CD4-positive, alpha-beta T cell treated with Interleukin-1 beta for 1 hour (primary cell): ENCODE measurements at places on chromosomes 2 and 18.

GRCh38 chr2:111029181-111029927 lies 91.4 kb upstream of the BCL2L11 start:
- DNase-seq = no peak

GRCh38 chr2:56372071-56372656 lies 188.4 kb downstream of the CCDC85A start:
- no peak for DNase-seq

GRCh38 chr2:8413589-8414135 lies 268.2 kb upstream of the ID2 start:
- DNase-seq = no peak

DNA sequence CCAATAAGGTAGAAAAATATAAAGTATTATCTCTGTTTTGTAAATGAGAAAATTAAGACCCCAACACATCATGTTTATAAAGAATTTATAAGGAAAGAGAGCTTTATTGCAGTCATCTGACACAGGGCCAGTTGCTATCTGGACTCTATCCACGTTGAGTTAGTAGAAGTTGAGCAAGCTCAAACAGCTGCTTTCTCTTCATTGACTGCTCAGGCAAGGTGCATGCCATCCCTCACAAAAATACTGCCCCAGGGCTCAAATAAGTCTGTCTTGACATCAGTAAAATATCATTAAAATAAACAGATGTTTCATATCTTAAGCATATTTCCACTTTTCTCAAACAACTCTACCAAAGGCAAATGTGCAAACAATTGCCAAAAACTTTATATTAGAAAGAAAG lies 14.8 kb downstream of the COL5A2 start:
- DNase-seq = no peak

GRCh38 chr2:188422726-188423125 lies 131.1 kb downstream of the GULP1 start:
- DNase-seq = no peak

- DNase-seq = no peak
Observed at GRCh38 chr18:48605408-48605845, 66.6 kb downstream of the CTIF start.

DNA sequence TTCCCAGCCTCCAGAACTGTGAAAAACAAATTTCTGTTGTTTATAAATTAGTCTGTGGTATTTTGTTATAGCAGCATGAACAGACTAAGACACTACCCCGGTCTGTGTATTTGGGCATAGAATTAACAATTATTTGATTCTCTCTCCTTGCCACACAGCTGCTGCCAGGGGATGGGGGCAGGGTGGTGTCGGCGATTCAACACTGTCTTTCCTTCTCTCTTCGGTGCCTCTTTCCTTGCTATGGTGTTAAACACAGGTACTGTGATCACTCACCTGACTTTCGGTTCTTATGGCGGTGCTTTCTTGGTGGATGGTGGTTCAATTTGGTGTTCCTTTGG lies 50.8 kb upstream of the CTAGE1 start:
- DNase-seq = no peak

DNA sequence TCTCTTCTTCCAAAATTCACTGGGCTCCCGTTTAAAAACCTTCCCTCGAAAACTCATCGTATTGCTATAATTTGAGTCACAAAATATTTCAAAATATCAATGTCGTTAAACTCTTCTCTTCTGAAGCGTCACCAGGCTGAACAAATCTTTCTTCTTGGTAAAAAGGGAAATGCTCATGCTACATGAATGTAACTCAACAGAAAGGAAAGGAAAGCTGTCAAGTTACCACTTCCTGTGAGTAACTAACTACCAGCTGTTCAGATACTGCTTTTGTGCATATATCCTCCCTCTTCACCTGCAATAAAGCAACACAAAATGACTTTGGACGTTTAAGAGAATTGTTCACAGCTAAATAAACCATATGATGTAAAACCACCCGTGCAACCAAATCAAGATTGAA lies 95.4 kb downstream of the DOCK10 start:
- peak; percentile 66 for DNase-seq

DNA sequence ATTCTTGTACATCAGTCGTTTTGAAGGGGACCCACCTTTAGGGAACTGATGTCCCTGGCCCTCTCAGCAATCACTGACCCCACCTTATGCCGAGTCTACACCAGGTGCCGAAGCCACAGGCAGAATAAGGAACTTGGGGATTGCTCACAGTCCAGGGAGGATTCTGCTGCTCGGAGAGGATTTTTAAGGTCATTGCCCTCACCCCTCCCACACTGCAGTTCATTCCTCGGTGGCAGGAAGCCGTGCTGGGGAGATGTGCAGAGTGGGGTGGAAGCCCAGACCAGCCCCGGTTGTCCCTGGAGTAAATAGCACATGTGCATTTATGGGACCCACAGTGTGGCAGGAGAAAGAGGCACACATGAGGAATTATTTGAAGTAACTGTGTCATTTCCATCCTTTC lies 50.4 kb downstream of the PLB1 start:
- no peak for DNase-seq

DNA sequence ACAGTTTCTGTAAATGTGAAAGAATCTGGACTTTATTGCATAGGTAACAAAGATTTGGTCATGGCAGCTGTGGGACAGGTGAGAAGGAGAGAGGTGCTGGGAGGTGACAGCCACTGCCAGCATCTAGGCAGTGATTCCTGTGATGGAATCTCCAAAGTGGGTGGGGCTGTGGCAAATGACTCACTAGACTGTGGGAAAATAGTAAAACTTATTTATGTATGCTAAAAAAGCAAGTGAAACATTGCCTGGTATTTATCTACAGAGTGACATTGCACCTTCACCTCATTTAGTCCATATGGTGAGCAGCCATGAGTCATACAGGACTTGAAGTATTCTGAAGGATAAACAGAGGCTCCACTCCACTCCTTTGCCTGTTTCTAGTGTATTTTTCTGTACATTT lies 145.3 kb upstream of the MEX3C start:
- DNase-seq = no peak

DNA sequence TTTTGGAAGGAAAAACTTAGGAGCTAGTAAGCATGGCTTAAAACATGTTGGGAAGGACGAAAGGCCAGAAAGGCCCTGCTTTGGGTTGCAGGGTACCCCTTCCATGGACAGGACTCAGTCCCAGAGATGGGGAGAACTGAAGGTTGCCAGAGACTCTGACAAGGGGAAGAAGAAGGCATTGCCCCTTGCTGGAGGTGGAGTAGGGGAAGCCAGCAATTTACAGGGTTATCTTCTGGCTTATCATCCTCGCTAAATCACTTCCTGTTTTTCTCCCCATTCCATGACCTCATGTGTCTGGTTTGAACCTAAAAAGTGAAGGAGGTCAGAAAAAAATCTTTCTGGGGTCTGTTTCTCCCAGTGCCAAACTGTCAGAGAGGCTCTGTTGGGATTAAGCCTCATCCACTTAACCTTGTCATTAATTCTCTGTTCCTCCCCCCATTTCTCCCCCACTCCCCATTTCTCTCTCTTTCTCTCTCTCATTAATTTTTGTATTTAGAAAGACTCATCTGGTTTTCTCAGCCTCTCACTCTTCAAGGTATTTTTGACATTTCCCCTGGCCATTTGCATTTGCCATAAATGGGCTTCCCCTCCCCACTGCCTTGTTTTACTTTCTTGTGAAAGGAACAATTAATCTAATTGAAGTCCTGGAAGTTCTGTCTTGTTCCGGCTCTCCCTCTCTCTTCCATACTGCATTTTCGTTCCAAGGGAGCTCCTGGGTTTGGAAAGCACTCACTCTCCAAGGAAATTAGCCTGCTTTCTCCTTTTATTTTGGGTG lies 17.4 kb downstream of the NRP2 start:
- DNase-seq = no peak

DNA sequence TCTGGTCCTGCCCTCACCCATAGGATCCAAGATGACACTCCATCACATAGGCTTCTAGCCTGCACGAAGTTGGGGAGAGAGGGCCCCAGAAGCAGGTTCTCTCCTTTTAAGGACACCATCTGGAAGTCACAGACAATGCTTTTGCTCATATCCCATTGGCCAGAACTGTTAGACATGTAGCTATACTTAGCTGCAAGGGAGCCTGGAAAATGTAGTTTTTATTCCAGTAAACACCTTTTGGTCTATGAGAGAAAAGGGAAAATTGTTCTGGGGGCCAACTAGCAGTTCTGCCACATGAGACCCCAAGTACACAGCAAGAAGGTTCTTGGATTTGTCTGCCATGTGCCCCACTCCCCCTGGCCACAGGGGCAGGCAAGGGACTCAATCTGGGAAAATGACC lies 206.1 kb downstream of the ZFP36L2 start:
- no peak for DNase-seq

- no peak for DNase-seq
Observed at GRCh38 chr2:69275490-69275889, 111.5 kb downstream of the GFPT1 start.

- no peak for DNase-seq
Observed at GRCh38 chr2:165804719-165805118, 10.7 kb upstream of the GALNT3 start.

GRCh38 chr2:135063210-135063609 lies 11.1 kb downstream of the RAB3GAP1 start:
- DNase-seq = no peak

GRCh38 chr2:54723996-54724559 lies 616 bp downstream of the EML6 start:
- DNase-seq = no peak

DNA sequence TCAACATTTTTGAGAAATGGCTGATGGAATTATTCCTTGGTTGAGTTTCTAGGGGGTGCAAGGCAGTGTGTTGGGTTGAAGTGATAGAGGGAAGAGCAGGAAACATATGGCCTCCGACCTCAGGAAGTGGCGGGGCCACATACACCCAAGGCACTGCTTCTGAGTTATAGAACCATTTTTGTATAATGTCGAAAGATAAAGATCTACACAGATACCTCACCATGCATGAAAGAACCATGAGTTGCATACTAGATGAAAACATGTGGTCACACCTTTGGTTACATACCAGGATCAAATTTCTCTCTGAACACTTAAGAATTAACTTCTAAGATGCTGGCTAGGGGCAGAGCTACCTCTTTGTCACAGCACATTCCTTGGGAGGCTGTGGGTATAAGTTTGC lies 23.2 kb downstream of the LAMA3 start:
- peak; percentile 5 for DNase-seq

DNA sequence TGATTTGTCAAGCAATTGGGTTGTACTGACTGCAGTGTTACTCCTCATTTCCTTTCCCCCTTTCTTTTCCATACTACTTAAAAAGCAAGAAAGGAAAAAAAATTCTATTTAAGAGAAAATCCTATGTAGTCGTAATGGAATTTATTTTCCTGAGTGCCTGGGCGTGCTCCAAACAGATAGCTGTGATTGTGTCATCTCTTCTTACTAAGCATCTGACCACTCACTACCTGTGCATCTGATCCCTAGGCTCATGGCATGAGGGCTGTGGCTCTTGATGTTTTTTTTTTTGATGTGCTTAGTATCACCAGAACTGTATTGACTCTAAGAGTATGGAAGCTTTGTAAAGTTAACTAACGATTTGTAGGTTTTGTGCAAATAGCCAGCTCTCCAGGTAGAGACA lies 19.0 kb downstream of the CRIM1 start:
- no peak for DNase-seq

- no peak for DNase-seq
Observed at GRCh38 chr2:39133215-39133851, 12.5 kb upstream of the SOS1 start.

- DNase-seq = no peak
Observed at GRCh38 chr2:16824472-16824871, 158.8 kb upstream of the CYRIA start.

DNA sequence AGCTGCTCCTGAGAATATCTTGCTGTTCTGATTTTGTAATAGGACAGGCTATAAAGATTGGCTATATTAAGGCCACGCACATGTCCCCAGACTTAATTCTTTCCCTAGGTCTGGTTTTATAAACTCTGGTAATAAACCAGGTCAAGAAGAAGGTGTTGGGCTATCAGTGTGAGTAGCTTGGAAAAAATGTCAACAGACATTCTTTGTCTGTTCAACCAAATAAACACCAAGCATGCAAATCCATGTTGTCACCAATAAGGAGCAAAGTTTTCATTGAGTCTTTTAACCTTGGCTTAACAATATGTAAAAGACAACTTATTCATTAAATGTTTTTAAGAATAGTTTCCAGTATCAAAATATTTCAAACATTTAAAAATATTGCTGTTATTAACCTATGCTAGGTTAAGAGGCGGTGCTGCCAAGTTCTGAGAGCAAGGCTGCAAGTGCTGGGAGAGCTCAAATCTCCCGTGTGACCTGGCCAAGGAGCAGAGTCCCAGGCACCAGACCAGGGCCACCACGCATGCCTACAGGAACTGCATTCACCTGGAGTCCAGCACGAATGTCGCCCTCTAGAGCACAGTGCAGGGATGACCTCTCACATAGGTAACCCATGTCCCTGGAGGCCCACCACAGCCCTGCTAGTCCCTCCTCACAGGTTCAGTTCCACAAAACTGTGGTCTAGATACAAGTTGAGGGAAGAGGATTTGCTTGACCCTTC lies 120.5 kb upstream of the POU3F3 start:
- no peak for DNase-seq

DNA sequence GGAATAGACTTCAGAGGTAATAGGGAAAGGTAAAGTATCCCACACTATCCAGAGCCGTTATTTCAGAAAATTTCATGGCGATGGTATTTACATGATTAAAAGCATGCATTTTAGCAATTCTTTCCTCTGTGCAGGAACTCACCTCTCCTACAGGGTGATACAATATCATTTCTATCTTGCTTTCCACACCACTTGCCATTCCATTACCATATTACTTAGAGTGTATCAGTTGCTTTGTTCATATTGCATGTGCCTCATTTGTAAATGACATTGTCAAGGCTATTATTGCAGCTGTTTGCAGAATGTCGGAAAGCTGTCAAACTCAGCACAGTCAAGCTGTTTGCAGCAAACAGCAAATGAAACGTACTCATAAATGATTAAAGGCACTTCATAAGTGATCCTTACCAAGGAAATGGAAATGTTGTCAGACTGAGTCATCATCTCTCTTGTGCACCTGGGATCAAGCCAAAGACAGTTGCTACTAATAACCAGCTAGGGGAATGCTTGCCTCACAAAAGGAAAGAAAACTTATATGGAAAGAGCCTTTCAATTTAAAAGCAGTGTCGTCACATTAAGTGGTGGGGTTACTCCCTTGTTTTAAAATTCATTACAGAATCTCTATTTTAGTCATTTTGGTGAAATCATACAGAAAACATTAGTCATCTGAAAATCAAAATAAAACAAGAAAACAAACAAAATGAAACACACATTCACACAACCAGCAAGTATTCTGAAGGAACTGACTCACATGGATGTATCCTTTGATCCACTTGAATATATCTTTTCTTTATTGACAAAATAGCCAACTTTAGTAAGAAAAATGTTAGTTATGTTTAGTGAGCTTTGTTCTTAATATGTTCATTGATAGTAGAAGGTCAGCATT lies 1064.1 kb upstream of the CNTNAP5 start:
- no peak for DNase-seq

GRCh38 chr2:14642499-14642898 lies 10.0 kb downstream of the LRATD1 start:
- DNase-seq = no peak
